ENCODE measurements at places on chromosomes 4 and X.
A peak's percentile ranks its signal among the peaks of the same experiment; 100 is the strongest.

DNA sequence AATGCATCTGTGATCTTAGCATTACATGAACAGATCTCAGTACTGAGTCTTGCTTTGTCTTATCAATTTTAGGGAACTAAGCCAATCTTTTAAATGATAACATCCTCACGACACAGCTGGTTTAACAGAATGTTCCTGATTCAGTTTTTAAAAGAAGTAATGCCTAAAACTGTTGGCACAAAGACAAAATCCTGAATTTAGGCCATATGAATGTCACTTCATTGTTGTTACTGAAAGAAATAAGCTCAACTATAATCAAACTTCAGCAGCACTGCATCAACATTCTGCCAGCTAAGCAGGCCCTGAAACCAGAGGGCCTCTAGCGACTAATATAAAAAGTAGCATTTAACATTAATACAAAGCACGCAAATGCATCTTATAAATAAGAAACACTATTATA, 130.6 kb downstream of the FRYL start:
- no peak for DNase-seq

GRCh38 chrX:8960957-8961468, 72.9 kb downstream of the FAM9B start:
- DNase-seq: no peak

DNA sequence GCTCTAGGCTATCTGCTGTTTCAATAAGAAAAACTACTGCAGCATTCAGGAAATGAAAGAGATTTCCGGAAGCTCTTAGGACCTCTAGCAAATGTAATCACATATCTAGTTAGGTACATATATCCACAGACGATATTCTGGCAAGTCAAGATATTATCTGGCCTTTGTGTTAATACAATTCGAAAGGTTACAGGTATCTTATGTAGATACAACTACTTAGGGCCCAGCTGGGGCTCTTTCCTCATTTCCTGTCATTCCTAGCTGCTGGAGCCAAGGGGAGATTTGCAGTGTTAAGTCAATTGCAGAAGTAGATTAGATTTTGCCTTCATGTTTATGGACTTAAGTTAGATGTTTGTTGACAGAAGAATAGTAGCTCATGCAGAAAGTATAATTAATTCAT, 299.5 kb downstream of the ARHGAP24 start:
- no peak for DNase-seq

GRCh38 chr4:71006203-71006907, 12.9 kb downstream of the DCK start:
- DNase-seq: no peak

- no peak for DNase-seq
Observed at GRCh38 chr4:102080184-102080583, 265.1 kb downstream of the SLC39A8 start.

DNA sequence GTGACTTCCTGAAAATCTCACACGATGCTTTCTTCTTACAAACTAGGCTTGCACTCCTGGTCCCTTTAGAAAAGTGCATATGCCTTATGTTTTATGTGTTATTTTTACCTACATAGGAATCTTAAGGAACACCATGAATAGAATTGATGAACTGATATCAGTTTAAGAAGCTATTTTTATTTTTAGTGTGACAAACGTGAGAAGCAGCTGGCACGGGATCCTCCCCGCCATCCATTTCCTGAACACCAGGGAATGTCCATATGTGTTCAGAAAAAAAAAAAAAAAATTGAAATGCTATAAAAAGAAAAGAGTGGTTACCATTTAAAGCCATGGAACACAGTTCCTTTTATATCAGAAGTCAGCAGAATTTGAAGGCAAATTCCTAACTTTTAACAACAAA, 1096.1 kb upstream of the PRKX start:
- no peak for DNase-seq

DNA sequence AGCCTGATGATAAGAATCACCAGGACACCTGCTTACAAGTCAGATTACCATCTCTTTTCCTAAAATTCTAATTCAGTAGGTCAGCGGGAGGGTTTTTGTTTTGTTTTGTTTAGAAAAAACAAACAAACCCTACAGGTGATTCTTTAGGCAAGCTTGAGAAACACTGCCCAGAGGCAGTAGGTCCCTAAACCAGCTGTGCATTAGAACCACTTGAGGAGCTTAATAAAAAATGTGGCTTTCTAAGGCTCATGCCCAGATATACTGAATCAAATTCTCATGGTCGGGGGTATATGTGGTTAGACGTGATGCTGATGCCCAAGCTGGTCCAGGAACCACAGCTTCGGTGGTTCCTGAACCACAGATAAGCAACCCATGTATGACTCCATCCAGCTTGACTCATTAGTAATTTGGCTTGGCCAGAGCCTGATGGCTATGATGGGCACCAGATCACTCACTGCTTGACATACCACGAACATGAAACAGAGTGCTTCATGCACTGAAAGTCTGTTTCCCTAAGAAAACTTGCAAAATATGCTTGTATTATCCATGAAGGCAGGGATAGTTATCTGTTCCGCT, 338.1 kb upstream of the F9 start:
- DNase-seq: no peak

DNA sequence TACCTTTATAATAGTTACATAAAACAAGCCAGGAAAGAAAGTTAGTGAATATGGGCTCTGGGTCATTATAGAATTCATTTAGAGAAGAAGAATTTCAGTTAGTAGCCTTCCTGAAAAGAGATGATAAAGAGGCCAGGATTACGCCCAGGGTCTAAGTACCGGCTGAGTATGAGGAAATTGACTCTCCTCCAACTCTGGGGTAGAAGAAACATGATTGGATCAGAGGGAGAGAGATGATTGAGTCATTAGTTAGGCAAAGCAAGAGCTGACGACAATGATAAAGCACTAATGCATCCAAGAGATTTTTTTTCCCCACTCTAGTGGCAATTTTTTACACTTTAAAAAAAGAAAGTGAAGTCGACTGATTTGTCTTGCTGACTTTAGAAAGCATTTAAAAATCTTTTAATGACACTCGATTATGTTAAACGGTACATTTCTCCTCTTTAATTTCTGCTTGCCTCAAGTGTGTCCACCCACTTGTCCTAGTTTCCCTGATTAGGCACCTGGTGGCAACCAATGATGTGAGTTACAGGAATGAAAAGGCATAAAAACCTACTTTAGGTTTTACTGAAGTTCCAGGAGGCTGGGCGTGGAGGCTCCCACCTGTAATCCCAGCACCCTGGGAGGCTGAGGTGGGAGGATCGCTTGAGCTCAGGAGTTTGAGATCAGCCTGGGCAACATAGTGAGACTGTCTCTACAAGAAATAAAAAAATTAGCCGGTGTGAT, 37.3 kb upstream of the IGFBP7 start:
- peak; percentile 80 for DNase-seq

DNA sequence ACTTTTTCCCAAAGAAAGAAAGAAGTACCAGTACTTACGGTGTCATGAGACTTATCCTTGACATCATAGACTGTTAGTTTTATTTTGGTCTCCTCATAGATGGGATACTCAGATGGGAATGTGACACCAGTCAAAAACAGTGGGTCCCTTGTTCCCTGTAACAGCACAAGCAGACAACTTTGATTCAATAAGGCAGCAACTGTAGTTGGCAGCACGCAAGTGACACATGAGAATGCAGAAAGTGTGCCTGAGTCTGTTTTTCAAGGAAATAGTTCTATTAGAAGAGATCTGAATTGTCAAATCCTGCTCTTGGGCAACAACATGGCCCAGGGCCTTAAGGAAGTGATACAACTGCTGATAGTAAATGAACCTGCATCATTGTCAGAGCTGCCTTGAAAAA, 443.2 kb downstream of the INPP4B start:
- no peak for DNase-seq

DNA sequence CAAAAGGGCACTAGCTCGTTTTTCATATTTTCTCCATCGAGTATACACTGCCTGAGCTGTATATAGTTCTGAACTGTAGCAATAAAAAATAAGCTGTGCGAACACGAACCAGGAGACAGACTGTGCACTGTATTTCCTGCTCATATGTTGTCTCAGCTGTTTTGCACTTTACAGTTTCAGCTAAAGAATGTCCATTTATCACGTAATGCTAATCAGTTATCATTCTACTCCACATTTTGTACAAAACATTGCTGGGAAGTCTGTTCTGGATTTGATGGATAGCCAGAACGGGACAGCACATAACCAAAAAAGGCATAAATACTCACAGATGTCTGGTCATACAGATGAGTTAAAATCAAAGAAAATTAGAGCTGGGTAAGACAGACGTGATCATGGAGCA, 315.5 kb upstream of the ADGRL3 start:
- peak; percentile 6 for DNase-seq

GRCh38 chr4:141746026-141746425, 109.6 kb downstream of the IL15 start:
- DNase-seq: no peak

DNA sequence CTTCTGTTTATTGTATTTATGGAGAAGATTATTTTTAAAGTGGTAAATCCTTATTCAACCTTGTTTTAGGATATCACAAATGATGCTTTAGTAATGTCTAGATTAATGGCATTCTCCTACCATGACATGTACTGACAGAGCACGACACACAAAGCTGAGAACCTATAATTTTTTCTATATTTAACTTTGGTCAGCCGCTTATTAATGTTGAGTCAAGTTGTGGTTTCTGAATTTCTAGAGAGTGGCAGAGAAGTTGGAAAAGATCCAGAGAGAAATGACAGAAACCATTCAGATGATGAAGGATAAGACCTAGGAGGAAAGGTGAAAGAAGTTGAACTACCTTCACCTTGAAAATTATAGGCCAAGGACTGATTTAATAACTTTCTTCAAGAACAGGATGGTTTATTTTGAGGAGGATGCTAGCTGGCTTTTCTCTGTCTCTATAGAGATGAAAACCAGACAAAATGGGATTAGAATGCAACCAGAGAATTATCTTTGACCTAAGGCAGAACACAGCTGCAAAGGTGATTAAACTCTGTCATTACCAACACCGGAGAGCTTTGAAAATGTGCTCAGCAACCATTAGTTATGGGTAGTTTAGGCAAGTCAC, 62.6 kb upstream of the TSPAN5 start:
- no peak for DNase-seq
